Gastrocnemius medialis (tissue), 4 donors: ENCODE measurements at places on chromosomes 2 and 18. TPM values are rescaled to one million over a fixed set of nuclear protein-coding genes. Genes with fewer than 3 reads are reported as not detected.

Gene COLEC11
- not detected for total RNA-seq

Gene LRRC30
- total RNA-seq, result 6.0 TPM

Gene SEMA4F
- 1.4 TPM for total RNA-seq

Gene GCG
- not detected for total RNA-seq

Gene CREG2
- not detected for total RNA-seq

Gene GAD1
- not detected for total RNA-seq

Gene PRKD3
- total RNA-seq, result 17.2 TPM

Gene SCTR
- total RNA-seq, result not detected

Gene WIPF1
- total RNA-seq, result 5.4 TPM

Gene CXXC1
- total RNA-seq, result 21.1 TPM
